ENCODE measurements at places on chromosomes 5 and 9.

GRCh38 chr9:105713260-105714019, 19.1 kb downstream of the TMEM38B start:
- DNase-seq, result no peak

DNA sequence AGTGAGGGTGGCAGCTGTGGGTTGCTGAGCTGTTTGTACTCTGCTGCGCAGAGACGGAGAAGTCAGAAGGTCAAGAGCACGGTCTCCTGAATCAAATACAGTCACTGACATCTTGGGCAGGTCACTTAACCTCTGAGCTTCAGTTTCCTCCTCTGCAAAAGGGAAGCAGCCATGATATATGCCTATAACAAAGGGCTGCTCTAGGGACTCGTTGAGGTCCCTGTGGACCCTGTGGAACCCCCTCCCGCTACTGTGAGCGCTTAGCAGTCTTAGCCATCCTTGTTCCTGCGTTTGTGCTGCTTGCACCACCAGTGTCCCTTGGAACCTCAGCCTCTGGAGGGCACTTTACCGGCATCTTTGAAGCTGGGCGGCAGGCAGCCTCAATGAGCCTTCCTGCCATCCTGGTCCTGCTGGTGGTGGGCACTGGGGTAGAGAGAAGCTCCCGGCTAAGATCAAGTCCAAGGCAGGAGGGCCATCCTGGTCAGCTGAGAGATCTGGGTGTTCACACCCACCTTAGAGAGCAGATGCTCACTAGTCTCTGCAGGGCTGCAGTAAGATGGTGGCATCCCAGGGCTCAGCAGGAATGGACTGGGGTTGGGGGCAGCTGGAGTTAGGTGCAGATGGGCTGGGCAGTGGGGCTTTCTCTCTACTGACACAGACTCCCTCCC, 8.7 kb downstream of the JADE2 start:
- DNase-seq, result no peak

GRCh38 chr5:173011566-173011965, 28.0 kb downstream of the ATP6V0E1 start:
- no peak for DNase-seq

DNA sequence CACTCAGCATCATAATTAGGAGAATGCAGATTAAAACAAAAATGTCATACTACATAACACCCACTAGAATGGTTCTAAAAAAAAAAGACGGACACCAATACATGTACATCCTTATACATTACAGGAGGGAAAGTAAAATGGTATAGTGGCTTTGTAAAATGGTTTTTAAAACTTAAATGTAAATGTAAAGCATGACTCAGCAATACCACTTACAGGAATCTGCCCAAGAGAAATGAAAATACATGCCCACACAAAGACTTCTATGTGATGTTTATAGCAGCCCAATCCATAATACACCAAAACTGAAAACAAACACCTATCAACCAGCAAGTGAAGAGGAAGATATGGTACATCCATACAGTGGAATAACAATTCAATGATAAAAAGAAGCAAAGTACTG, 939.1 kb upstream of the ACO1 start:
- no peak for DNase-seq

DNA sequence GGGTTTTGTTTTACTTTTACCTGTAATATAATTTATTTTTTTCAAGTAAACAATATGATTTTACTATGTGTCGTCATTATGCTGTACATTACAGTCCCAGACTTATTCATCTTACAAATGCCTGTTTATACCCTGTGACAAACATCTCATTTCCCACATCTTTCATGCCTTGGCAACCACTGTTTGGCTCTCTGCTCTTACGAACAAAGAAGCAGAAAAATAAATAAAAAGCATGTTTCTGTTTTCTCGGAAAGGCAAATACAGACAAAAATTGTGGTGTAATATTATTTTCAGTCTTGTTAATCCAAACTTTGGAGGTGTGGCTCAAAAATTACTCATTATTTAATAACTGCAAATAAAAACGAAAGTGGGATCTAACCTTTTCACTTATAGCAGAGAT, 393.0 kb downstream of the CDH12 start:
- DNase-seq, result no peak

- DNase-seq, result no peak
These were observed 33.7 kb downstream of the ELP1 start for GRCh38 chr9:108900176-108900575.

Measured in activated T-cell treated with anti-CD3 and anti-CD28 coated beads for 4 hours (primary cell).